ENCODE measurements at places on chromosomes 1 and 21.

- peak; percentile 17 for DNase-seq
These were observed 235.4 kb downstream of the HMCN1 start for GRCh38 chr1:185969524-185969991.

DNA sequence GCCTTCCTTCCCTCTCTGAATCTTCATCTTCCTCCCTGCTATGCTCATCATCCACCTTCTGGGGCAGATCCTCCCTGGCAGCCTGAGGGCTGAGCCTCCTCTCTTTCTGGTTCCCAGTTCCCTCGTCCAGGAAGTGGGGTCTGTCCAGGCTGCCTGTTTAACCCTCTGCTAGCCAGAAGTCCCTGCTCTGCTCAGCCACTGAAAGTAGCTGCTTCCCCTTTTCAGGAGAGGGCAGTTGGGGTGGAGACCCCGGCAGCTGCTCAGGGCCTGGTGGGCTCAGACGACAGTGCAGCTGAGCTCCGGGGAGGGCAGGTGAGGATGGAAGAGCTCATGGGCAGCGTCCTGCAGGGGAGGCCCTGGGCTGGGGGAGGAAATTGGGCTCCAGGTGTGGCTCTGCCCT is 43.1 kb upstream of the ETV3 start:
- DNase-seq: no peak

DNA sequence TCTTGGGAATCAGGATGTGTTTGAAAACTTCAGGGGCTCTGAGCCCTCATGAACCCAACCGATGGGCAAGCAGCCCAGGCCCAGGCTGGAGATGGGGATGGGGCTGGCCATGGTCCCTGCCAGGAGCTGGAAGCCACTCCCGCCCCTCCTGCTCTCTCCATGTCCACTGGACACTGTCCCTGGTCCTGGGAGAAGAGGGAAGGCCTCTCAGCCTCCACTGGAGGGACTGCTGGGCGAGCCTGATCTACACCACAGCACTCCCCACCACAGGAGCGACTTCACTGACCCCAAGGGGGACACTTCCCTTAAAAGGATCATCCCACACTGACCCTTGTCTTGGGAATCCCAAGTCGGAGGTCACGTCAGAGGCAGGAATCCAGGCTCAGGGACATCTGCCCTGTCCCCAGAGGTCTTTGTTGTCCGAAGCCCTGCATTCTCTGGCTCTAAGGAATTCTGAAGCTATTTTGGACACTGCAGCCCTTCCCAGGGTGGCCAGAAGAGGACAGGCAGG is 16.9 kb upstream of the COL18A1 start:
- DNase-seq: no peak

GRCh38 chr1:157482174-157482573 is 70.1 kb downstream of the FCRL5 start:
- no peak for DNase-seq

- DNase-seq: peak; percentile 92
These were observed 38.9 kb downstream of the WARS2 start for GRCh38 chr1:119101563-119101962.

- DNase-seq: peak; percentile 94
These were observed 29.9 kb upstream of the CTBS start for GRCh38 chr1:84603941-84604830.

- peak; percentile 4 for DNase-seq
These were observed 30.6 kb downstream of the FYB2 start for GRCh38 chr1:56788588-56788987.

GRCh38 chr1:223147873-223148272 is 4.8 kb upstream of the TLR5 start:
- no peak for DNase-seq

- no peak for DNase-seq
These were observed at the start of gene KRTAP12-3 for GRCh38 chr21:44657635-44658540. TSS of gene KRTAP12-3 (plus strand) at chr21:44657932. CDS start at chr21:44657980, 48 bp downstream.

DNA sequence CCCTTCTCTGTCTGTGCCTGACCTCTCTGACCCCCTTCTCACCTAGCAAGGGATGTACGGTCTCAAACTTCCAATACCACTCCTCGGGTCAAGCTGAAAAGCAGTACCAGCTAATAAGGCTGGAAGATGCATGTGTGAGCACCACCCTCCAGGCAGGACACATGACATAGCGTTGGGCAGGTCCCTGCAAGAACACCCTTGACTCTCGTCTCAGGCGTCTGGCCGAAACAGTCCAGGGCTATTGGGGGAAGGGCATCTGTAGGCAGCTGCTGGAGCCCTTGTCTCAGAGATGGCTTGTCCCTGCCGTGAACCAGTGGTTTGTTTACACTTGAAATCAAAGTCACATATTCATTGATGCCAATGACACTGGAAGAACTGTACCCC is 56.5 kb downstream of the CD46 start:
- DNase-seq: no peak

GRCh38 chr1:217871955-217872354 is 240.8 kb downstream of the SPATA17 start:
- DNase-seq: no peak

GRCh38 chr1:198273748-198274295 is 117.0 kb downstream of the NEK7 start:
- DNase-seq: no peak

DNA sequence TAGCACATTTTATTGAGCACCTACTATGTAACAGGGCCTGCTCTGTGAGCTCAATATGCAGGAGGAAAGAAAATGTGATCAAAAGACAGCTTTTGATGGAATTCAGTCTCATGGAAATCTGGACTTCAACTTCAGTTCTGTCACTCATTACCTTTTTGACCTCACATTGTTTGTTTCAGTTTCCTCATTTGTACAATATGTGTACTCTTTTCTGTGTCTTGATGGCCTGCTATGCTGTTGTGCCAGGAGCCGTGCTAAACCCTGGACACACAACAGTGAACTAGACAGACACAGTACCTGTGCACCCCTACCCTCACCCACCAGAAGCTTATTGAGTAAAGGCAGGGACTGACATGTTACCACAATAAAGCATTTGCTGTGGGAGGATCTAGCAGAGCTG is 162.9 kb upstream of the FGGY start:
- DNase-seq: no peak

- no peak for DNase-seq
These were observed 23.2 kb downstream of the C1orf116 start for GRCh38 chr1:207009182-207009850.

GRCh38 chr1:225534135-225534534 is 106.3 kb upstream of the LBR start:
- no peak for DNase-seq

GRCh38 chr1:191671236-191671635 is 487.0 kb upstream of the RGS18 start:
- no peak for DNase-seq

- no peak for DNase-seq
These were observed 18.2 kb upstream of the PEX10 start for GRCh38 chr1:2430592-2430973.

- DNase-seq: peak; percentile 80
These were observed 24.8 kb downstream of the GNG4 start for GRCh38 chr1:235624721-235625333.

- DNase-seq: peak; percentile 36
These were observed 1.0 kb upstream of the CELA2A start for GRCh38 chr1:15455522-15455921.
